NCI-H1694 treated with DMSO at 0.1 percent for 48 hours (cell line): ENCODE measurements at places on chromosomes 6 and 20.
A peak's percentile ranks its signal among the peaks of the same experiment; 100 is the strongest.

GRCh38 chr6:167770291-167770955 is 56.3 kb upstream of the AFDN start:
- no peak for DNase-seq

DNA sequence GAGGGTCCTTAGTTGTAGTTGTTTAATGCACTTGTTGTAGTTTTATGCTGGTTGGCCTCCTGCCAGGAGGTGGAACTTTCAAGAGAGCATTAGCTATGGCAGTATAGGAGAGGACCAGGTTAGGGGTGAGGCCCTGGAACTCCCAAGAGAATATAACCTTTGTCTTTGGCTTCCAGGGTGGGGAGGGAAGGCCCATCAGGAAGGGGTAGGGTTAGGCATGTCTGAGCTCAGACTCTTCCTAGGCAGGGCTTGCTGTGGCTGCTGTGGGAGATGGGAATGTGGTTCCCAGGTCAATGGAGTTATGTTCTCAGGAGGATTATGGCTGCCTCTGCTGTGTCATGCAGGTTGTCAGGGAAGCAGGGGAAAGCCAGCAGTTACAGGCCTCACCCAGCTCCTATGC is 20.0 kb upstream of the GABRR1 start:
- no peak for DNase-seq

GRCh38 chr20:41052742-41053419 is 24.3 kb downstream of the TOP1 start:
- DNase-seq = no peak

- no peak for DNase-seq
Observed at GRCh38 chr20:50193199-50193835, 2.7 kb downstream of the CEBPB start.

- no peak for DNase-seq
Observed at GRCh38 chr6:29965873-29966601, 23.7 kb downstream of the HLA-A start.

GRCh38 chr6:21842875-21843645 is 249.5 kb downstream of the SOX4 start:
- DNase-seq = no peak

GRCh38 chr20:881051-881782 is 34.9 kb downstream of the ANGPT4 start:
- no peak for DNase-seq

- no peak for DNase-seq
Observed at GRCh38 chr6:116954938-116955337, 77.9 kb downstream of the RFX6 start.

DNA sequence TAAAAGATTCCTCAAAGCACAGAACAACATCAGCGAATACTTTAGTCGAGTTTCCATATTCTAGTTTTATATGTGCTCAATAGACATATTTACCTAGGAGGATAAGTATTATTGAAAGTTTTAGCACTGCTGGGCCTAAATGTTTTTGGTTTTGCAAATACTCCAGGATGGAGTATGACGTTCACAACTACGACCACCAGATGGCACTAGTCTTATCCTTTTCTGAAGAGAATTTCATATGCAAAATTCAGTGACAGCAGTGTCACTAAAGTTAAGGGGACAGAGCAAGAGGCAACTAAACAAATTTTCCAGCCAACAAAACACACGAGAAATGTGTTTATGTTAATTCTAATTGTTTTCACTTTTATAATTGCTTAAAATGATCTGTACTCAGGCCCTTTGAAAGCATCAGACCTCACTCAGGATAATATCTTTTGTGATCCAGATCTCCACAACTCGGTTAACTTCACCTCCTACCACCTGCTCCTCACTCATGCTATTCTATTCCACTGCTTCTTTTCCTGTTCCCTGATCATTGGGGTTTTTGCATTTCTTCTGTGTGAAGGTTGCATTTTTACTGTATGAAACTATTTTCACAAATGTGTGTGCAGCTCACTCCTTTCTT is 220.8 kb downstream of the TRDN start:
- DNase-seq = peak; percentile 67

- DNase-seq = no peak
Observed at GRCh38 chr6:74579047-74579446, 626.8 kb downstream of the COL12A1 start.

GRCh38 chr6:31585491-31585890 is 586 bp upstream of the LST1 start:
- DNase-seq = no peak

DNA sequence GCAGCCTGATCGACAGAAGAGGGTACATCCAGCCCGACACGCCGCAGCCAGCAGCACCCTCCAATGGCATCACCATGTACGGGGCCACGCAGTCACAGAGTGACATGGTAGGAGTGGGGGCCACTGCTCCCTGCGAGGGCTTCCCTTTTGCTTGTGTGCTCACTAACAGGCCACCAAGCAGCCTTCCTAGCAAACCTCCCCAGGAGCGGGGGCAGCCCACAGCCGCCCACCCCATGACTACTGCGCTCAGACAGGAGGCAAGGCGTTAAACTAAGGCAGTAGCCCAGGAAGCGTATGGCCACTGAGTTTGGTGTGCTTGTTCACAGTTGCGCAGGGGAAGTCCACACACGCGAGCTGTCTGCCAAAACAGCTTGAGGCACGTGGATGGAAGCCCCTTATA is 169.5 kb upstream of the SNX9 start:
- DNase-seq = no peak

DNA sequence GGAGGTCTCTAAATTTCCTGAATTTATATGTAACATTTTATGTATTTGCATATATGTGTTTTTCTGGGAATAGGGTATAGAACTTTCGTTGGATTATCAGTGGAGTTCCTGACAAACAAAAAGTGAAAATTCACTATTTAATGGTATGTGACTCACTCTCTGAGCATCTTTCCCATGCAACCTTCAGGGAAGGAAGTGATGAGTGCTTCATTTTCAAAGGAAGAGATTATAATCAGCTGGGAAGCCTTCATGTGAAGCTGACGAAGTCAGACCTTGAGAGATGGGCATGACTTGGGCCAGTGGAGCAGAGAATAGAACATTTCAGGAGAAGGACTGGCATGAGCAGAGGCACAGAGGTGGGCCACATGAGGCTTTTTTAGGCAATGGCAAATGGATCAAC is 72.7 kb downstream of the FAXC start:
- no peak for DNase-seq

- DNase-seq = peak; percentile 72
Observed at GRCh38 chr6:20688710-20689500, 154.6 kb downstream of the CDKAL1 start.

DNA sequence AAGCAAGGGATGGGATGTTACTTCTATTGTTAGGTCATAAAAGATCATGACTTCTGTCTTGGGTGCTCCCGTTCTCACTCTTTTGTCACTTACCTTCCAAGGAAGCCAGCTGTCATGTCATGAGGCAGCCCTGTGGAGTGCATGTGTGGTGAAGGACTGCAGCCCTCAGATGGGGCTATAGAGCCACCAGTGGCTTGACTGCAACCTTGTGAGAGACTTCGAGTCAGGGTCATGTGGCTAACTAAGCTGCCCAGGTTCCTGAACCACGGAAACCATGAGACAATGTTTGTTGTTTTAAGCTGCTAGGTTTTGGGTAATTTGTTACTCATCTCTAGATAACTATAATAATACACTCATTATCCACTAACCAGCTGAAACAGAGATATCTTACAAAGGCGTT is 477.1 kb downstream of the BTBD3 start:
- DNase-seq = no peak

- no peak for DNase-seq
Observed at GRCh38 chr6:3244003-3244831, 14.5 kb upstream of the PSMG4 start.
